ENCODE measurements at places on chromosomes 6 and 20. TPM values are rescaled to one million over a fixed set of nuclear protein-coding genes. Genes with fewer than 3 reads are reported as not detected.

Gene ZSWIM1
- 7.0 TPM for total RNA-seq

Gene GPR6
- total RNA-seq = not detected

Gene FAM83B
- total RNA-seq = 0.03 TPM

Gene LAMA5
- 400 TPM for total RNA-seq

Gene COL21A1
- total RNA-seq = 0.56 TPM

Gene TFAP2D
- not detected for total RNA-seq

Data from A549 treated with dexamethasone at 1 μM for 4 hours (cell line).